ENCODE measurements at places on chromosomes 4 and X.

DNA sequence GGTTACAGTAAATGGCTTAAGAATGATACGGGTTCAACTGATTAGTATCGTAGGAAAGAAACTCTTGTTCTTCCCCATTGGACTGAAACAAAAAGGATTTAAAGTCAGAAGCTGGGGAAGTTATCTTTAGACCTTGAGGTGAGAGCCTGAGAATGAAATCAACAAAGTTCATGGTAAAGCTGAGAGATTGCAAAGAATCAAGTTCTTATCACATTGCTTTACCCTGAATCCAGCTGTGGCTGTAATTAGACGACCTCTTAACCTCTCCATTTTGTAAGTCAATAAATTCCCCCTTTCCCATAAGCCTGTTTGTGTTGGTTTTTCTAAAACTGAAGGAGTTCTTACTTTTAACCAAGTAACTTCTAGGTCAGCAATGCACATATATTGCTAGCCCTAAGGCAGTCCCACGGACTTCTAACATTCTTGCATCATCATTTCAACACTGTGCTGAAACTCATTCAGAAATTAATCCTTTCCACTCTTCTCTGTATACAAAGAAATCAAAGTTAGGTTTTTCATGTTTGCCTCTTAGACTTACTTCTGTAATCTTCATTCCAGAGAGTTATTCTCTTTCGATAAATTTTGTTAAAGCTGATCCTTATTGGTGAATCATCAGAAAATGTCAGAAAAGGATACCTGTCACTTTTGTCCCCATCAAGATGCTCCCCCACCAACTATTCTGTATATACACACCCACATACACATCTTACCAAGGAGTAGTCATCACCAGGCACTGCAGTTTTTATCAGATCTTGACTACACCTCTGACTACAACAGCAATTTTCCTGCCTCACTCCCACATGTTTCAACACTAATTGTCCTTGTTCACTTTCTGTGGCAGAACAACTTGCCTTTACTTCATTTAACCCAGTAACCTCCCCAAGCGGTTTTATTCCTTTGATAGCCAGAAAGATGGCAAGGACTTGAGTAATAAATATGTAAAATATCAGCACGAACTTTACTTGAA lies 77.9 kb upstream of the STK26 start:
- DNase-seq = no peak

DNA sequence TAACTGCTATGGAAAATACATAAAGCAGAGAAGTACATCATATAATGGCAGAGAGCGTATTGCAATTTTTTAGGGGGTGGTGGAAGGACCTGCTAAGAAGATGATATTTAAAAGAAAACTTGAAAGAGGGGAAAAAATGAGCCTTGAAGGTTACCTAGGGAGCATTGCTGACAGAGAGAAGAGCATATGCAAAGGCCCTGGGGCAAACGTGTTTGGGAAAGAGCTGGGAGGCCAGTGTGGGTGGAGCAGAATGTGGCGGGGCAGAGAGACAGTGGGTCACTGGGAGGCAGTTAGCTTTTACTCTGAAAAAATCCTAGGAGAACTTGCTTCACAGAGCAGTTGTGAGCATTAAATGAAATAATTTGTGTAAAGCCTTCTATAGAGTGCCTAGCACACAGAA lies 157.0 kb downstream of the SHROOM3 start:
- no peak for DNase-seq

DNA sequence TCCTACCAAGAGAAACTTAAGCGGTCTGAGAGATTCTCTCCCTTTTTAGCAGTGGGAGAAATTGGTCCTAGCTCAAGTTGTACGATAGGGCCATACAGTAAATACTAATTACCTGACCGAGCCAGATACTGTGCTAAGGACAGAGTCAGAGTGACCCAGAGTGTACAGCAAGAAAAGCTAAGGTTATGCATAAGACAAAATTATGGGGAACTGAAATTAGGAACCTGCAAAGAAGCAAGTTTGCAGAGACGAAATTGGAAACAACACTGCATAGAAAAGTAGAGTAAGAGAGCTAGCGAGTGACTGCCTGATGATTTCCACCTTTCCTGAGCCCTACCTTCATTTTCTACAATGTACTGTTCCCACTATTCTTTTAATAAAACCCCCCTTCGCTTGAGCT lies 278.1 kb downstream of the NKX6-1 start:
- DNase-seq = no peak

GRCh38 chr4:18954538-18954937 lies 933.0 kb upstream of the LCORL start:
- DNase-seq = no peak

GRCh38 chr4:10963241-10963640 lies 278.7 kb upstream of the CLNK start:
- no peak for DNase-seq

- no peak for DNase-seq
Observed at GRCh38 chrX:49892542-49892941, 13.3 kb downstream of the USP27X start.

- DNase-seq = no peak
Observed at GRCh38 chr4:37815591-37815990, 10.9 kb upstream of the PGM2 start.

GRCh38 chrX:148593146-148593545 lies 92.7 kb downstream of the AFF2 start:
- DNase-seq = no peak

DNA sequence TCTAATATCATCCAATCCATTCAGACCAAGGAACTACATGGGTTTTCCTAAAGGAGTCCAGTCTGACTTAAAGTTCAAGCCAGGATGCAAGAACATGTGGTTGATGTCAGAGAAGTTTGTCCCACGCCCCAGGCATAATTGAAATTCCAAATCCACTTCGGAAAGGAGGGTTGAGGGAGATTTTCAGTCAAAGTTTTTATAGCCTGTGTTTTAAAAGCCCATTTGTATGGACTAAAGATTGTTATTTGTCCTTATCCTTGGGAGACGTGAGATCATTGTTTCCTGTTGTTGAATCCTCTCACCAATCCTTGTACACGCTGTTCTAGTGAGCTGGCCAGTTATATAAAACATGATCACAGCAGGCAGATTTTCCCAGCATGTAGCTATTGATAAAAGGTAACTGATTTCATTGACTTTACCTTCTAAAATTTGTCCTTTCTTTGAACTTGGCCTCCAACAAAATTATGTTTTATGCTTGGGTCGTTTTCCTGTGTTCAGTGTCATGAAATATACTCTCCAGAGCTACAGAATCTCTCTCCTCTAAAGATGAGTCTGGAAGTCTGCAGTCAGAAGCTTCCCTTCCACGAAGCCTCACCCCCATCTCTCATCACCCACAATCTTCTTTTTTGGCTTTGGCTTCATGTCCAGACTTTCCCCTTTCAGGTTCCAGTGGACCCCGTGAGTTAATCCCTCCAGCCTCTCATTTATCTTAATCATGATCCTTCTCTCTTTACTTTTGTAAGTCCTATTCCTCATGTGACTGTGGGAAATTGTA lies 92.9 kb downstream of the ATP10D start:
- no peak for DNase-seq

- DNase-seq = no peak
Observed at GRCh38 chr4:173397604-173398003, 1.3 kb downstream of the SCRG1 start.

DNA sequence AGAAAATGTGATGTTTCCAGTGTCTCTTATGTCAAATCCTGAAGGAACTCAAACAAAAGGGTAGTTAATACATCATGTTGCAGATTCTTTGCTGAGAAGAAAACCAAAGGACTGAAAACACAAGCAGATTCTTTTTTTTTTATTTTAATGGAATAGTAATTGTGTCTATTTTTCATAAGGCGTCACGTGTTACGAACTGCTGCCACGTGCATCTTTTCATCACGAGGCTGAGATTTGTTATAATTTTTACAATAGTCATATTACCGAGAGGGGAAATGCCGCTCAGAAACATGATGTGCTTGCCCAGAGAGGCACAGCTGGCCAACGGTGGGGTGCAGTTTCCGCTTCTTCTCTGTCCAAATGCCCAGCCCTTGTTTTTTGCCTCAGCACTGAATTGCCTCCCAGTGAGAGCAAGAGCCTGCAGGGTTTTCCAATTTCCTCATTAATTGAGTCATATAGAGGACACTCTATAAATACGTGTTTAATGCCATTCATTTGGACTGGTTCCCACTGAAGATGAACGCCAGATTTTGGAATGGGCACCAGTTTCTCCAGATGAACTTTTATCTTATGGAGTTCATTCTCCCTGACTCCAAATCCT lies 225.3 kb downstream of the STK32B start:
- DNase-seq = no peak

DNA sequence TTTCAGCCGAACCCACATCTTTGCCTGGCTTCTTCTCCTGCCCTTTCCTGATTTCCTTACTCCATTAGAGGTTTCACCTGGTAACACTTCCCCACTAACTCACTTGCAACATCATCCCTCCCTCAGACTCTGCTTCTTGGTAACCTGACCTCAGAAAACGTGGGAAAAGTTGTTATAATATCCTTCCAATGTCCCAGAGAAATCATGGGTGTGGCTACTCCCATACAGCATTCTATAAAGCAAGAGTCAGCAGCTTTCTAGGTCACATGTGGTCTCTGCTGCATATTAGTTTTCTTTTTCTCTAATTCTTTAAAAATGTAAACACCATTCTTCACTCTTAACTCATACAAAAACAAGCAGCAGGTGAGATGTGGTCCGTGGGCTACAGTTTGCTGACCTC lies 283.1 kb upstream of the MAOA start:
- no peak for DNase-seq
